Spleen (tissue), 13 donors: ENCODE measurements at places on chromosomes 7 and 10.

DNA sequence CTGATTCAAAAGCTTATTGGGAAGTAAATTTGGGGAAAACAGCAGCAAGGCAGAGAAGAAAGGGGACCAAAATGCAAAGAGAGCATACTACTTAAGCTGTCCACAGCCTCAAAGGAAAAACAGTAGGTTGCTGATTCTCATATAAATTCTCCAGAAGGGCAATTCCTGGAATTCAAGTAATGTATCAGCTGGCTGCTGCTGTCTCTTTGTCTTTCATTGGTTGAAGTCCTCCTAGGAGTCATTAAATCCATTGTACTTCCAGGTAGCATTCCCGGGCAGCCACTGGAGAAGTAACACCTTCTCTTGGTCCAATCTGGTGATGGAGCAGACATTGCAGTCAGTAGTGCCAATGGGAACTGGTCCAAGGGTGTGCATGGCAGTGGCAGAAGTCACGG lies 22.7 kb downstream of the BET1 start:
- DNase-seq: no peak
- no peaks in the 10 kb centered on the region for H3K27me3 ChIP-seq
- no peak overlapping the region for H3K27ac ChIP-seq
- no peaks in the 10 kb centered on the region for H3K4me1 ChIP-seq
- H3K36me3 ChIP-seq: no peaks in the 10 kb centered on the region

- no peaks in the 10 kb centered on the region for H3K27me3 ChIP-seq
- H3K36me3 ChIP-seq: no peaks in the 10 kb centered on the region
Measured at GRCh38 chr10:124417895-124418725, 613 bp downstream of the OAT start.

GRCh38 chr10:119522747-119523426 lies 19.6 kb downstream of the RGS10 start:
- H3K4me1 ChIP-seq: peaks cover 7% of the 10 kb centered on the region
- H3K27ac ChIP-seq: no peak overlapping the region
- H3K4me3 ChIP-seq: no peak overlapping the region
- H3K27me3 ChIP-seq: no peaks in the 10 kb centered on the region
- peak; percentile 35 for DNase-seq
- peaks cover 22% of the 10 kb centered on the region for H3K36me3 ChIP-seq

DNA sequence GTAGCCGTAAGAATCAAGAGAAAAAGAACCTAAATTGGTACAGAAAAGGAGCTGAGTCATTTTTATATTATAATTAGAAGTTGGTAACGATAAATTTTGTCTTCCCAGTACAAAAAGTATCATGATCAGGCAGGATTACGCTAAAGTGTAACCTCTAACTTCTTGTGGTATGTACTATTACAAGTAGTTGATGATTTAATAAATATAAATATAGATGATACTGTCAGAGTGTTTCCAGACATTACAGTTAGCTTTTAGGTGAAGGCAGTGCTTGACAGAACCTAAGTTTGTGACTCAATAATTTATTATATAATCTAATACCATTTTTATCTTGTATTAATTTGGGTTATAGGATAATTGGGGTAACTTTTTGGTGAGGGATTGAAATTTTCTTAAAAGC lies 53.4 kb downstream of the ZEB1 start:
- no peak for DNase-seq
- no peak overlapping the region for H3K27ac ChIP-seq
- no peak overlapping the region for H3K4me3 ChIP-seq

GRCh38 chr7:128264477-128264876 lies 23.4 kb downstream of the LEP start:
- H3K4me1 ChIP-seq: no peaks in the 10 kb centered on the region
- no peak for DNase-seq
- H3K36me3 ChIP-seq: no peaks in the 10 kb centered on the region
- no peak overlapping the region for H3K4me3 ChIP-seq
- H3K27me3 ChIP-seq: no peaks in the 10 kb centered on the region

DNA sequence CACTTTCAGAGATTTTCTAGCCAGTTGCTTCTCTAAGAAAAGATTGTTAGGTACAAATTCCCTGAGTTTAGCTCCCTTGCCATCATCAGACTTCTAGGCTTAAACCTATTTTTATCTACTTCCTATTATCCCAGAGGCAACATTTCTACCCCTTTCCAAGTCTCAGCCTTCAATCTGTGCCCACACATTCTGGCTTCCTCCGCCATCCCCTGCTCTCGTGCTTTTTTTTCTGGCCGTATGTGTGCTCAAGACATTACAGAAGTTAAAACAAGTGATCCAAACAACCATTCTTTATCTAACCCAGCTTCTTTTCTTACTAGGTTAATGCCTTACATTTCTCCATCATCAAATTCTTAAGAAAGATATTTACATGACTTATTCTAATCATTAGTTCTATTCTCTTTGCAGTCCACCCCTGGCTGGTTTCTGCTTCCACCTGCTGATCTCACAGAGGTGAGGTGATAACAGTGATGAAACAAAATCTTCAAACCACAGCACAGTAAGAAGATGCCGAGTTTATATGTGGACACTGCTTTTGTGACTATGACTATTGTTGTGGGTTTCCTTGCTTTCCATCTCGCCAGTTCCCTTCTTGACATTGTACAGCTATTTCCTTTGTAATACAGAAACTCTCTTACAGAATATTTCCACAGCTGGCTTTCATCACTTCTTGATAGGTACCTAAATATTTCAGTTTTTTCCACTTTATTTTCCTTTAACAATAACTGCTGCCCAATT lies 18.3 kb upstream of the CDK6 start:
- H3K4me1 ChIP-seq: no peaks in the 10 kb centered on the region
- no peak overlapping the region for H3K27ac ChIP-seq
- no peaks in the 10 kb centered on the region for H3K27me3 ChIP-seq
- no peaks in the 10 kb centered on the region for H3K36me3 ChIP-seq
- DNase-seq: no peak
- H3K4me3 ChIP-seq: no peak overlapping the region

DNA sequence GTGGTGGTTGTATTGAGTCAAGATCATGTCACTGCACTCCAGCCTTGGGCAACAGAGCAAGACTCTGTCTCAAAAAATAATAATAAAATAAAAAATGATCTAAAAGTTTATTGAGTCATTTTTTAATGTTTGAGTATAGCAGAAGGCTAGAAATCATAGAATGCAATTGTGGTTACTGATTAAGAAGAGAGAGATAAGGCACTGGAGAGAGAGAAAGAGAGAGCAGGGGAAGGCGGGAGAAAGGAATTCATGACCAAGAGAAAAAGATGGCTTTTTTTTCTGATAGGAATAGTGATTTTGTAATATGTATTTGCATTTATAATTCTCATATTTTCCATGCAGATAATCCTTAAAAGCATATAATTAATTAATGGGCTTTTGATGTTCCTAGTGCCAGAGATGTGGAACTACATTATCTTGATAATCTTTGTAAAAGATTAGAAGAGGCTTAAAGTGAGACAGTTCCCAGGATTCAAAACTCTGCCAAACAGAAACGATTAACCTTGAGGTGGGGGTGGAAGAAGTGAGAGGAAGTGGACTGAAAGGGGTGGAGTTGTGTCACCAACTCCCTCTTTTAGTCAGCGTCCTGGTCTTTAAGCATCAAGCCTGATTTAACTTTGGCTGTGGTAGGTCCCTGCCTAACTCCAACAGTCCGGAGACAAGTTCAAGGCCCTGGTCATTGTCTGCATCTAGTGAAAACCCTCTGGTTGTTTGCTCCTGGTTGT lies 76.2 kb downstream of the CHN2 start:
- H3K36me3 ChIP-seq: no peaks in the 10 kb centered on the region
- DNase-seq: no peak
- no peaks in the 10 kb centered on the region for H3K27me3 ChIP-seq

DNA sequence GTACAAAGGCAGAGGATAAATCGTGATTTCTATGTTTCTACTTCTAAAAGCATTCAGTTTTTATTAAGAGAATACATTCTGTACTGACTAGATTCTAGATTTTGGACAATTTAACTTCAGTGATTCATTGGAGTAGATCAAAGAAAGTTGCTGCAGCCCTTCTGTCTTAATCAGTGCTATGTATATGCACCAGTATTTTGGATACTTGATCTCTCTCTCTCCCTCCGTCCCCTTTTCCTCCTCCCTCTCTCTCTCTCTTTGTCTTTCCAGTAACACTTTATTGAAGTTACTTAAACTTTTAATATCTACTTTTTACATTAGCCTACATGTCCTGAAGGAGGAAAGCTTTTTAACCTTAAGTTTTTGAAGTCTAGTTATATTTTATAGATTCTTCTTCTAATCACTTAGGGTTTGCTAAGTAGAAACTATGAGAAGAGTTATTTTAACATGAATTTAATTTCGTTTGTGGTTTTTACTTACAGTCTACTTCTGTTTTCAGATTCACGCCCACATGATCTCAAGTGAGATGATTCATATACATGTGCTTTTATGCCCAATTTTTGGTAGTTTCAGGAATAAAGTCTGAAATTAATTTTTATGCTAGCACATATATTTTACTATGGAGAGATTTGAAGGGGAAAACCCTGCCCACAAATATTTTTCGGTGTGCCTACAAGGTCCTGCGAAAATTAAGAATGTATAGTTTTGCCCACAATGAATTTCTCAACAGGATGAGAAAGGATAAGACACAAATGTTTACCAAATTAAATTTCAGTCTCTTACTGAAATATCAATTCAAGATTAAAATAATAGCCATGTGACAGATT lies 9.1 kb downstream of the MDFIC start:
- H3K27me3 ChIP-seq: no peaks in the 10 kb centered on the region
- peak overlapping the region; percentile 82 for H3K27ac ChIP-seq
- no peak for DNase-seq
- H3K4me1 ChIP-seq: peaks cover 65% of the 10 kb centered on the region

GRCh38 chr10:77417806-77418640 lies 219.6 kb downstream of the KCNMA1 start:
- H3K4me1 ChIP-seq: no peaks in the 10 kb centered on the region
- H3K4me3 ChIP-seq: no peak overlapping the region
- no peaks in the 10 kb centered on the region for H3K36me3 ChIP-seq
- H3K27me3 ChIP-seq: peaks cover 22% of the 10 kb centered on the region
- DNase-seq: no peak

DNA sequence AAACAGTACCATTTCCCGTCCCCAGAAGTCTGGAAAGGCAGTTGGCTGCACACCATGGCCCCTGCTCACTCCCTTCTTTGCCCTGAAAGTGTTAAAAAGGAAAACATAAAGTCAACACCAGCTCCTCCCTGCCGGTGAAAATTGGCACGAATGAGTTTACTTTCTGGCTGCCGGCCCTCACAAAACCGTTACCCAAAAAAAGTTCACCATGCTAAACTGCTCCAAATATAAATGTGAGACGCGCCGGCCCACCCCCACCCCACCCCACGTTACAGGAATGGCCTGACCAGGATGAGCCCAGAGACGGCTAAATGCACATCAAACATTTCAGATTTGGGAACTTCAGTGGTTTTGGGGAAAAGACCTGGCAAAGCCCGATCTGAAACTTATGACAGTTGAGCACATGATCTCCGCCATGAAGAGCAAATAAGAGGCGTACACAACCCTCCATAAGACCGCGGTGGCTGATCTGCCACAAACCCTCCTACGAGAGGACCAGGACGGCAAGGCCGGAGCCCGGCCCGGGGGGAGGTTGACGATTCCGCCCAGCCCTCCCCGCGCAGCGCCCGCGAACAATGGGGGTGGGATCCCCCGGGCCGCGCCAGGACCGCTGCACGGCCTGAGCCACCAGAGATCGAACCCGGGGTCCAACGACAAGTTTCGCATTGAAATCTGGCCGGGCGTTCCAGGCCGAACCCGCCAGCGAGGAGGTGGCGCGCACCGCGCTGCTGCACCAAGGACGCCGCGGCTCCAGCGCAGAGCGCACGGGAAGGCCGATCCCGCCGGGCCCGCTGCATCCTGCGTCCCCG lies 952 bp downstream of the DIP2C start:
- H3K27me3 ChIP-seq: peaks cover 35% of the 10 kb centered on the region
- H3K27ac ChIP-seq: peak overlapping the region; percentile 72
- DNase-seq: no peak
- no peaks in the 10 kb centered on the region for H3K36me3 ChIP-seq

DNA sequence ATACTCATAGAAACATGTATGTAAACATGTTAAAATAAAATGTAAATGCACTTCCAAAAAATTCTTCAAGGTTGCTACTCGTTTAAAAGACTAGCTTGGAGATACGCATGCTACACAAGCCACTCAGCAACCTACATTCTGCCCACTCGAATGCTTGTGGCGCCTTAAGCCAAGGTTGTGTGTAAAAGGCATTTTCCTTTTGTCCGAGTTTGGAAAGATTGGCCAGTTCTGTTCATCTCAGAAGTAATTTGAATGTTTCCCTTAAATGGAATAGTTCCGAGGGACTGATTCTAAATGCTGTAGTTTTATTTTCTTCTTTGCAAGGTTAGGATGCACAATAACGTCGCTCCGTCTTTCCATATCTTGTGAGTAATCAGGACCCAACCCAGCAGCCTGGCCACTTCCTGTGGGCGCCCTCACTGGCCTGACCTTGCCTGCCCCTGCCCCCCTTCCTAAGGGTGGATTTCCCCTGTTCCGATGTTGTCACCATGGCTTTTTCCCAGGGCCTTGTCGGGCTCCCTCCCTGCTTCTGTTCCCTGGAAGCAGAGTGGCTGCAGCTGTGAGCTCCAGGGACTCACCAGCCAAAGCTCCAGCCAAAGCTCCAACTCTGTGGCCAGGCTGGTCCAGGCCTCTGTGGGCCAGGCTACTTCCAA lies 70.6 kb downstream of the PTPRE start:
- peaks cover 34% of the 10 kb centered on the region for H3K4me1 ChIP-seq
- no peaks in the 10 kb centered on the region for H3K36me3 ChIP-seq
- peaks cover 3% of the 10 kb centered on the region for H3K27me3 ChIP-seq
- DNase-seq: peak; percentile 83

DNA sequence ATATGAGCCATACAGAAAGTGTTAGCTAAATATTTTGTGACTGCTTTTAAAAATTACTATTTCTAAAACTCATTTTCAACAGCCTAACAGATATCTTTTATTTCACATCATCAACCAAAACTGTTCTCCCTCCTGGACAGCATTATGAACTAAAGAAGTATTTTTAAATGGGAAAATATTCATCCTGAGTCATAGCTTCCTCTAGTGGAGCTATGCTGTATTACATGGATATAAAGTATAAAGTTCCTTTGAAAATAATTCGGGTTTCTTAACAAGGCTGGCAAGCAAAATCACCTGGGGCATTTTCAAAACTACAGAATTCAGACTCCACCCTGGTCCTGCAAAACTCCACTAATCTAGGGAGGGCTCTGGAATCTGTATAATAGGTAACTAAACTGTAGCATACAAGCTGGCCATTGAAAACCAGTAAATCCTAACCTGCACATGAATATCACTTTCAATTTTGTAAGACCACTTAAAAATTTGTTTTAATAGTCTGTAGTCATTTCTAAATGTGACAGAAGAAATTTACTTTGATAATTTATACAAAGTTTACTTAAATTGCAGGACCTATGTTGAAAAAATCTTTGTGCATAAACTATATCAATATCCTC lies 53.5 kb downstream of the SCIN start:
- H3K4me1 ChIP-seq: no peaks in the 10 kb centered on the region
- no peaks in the 10 kb centered on the region for H3K27me3 ChIP-seq
- no peak overlapping the region for H3K4me3 ChIP-seq
- H3K36me3 ChIP-seq: no peaks in the 10 kb centered on the region
- DNase-seq: no peak
- no peak overlapping the region for H3K27ac ChIP-seq

- H3K4me3 ChIP-seq: no peak overlapping the region
- no peaks in the 10 kb centered on the region for H3K36me3 ChIP-seq
- no peak for DNase-seq
- no peak overlapping the region for H3K27ac ChIP-seq
- no peaks in the 10 kb centered on the region for H3K4me1 ChIP-seq
- no peaks in the 10 kb centered on the region for H3K27me3 ChIP-seq
Measured at GRCh38 chr7:88256906-88257305, 37.1 kb upstream of the SRI start.
